Activated naive CD8-positive, alpha-beta T cell treated with anti-CD3 and anti-CD28 coated beads, Interleukin-2, amount 10 ng/mL, durations not matched to agents 7 days and 5 days (primary cell): ENCODE measurements at places on chromosomes 2 and 18. TPM values are rescaled to one million over a fixed set of nuclear protein-coding genes. Genes with fewer than 3 reads are reported as not detected.

SLC9A4 gene
- total RNA-seq: 0.08 TPM

M1AP gene
- total RNA-seq: not detected

OSBPL6 gene
- 0.20 TPM for total RNA-seq

PLCL1 gene
- total RNA-seq: 1.2 TPM

FLACC1 gene
- total RNA-seq: 4.9 TPM

DNA sequence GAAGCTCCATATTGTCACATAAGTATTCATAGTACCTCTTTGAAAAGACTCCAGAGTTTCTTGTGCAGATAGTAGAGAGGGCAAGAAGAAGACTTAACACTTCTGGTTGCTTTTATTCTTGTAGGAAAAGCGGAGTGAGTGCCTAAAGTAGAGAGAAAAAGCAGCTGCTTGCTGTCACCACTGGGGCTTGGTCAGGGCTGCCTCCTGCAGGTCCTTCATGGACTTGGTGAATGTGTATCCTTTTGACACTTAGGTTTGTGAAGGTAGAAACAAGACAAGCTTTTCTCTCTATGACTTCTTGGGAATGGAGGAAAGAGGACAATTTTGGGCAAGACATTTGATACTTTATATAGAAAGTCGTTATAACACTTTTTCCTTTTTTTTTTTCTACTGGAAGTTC lies 312.8 kb upstream of the FANCL start:
- no peak overlapping the region for H3K27ac ChIP-seq
- H3K27me3 ChIP-seq: peaks cover 3% of the 10 kb centered on the region
- no peak overlapping the region for H3K4me3 ChIP-seq
- H3K36me3 ChIP-seq: no peaks in the 10 kb centered on the region
- no peak for DNase-seq

GRCh38 chr2:42556315-42556890 lies 12.0 kb upstream of the MTA3 start:
- no peak overlapping the region for H3K4me3 ChIP-seq
- H3K36me3 ChIP-seq: no peaks in the 10 kb centered on the region
- DNase-seq: no peak
- no peaks in the 10 kb centered on the region for H3K4me1 ChIP-seq
- H3K27ac ChIP-seq: no peak overlapping the region

DNA sequence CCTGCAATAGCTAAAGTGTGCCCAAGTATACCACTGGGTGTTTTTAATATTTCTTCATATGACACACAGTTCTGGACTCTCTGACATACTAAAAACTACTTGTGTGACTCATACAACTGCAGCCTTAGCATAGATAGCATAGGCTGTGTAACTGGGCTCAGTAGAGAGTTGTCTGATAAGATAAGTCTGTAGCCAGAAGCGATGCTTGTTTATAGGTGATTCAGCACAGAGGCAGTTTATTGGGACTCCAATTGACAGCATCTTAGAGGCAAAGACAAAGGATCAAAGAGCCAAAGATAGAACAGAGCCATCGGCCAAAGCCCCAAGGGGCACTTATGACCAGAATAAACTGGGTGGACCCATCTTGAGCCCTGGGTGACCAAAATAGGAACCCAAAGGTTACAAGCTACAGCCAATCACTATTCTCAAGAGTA lies 42.3 kb downstream of the AAK1 start:
- peaks cover 72% of the 10 kb centered on the region for H3K4me1 ChIP-seq
- no peaks in the 10 kb centered on the region for H3K27me3 ChIP-seq
- H3K4me3 ChIP-seq: no peak overlapping the region
- peak overlapping the region; percentile 11 for H3K27ac ChIP-seq
- H3K36me3 ChIP-seq: peaks cover 53% of the 10 kb centered on the region

DNA sequence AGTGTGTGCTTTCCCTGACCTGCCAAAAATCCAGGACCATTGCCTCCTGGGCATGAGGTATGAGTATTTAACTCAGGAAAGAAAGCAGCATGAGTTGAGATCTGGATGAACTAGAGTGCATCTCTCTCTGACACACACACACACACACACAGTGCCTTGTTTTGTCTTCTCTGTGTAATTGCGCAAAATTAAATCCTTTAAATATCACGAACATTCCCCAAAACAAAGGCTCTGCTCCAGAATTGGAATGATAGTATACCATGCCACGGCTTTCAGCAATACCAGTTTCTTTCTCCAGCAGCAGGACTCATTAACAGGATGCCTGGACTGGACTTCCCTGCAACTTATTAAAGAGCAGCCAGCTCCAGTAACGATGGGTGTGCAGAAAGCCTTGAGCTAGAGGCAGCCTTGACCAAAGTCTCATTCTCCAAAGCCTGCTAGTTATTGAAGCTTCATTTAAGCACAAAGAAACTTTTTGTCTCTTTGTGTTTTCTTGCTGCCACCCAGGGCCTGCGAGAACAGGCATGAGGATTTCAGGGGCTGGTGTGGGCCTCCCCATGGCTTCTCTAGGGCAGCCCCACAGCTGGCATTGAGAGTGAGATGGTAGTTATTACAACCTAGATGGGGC lies 101.7 kb downstream of the NRP2 start:
- peaks cover 15% of the 10 kb centered on the region for H3K27me3 ChIP-seq
- no peak for DNase-seq
- H3K36me3 ChIP-seq: no peaks in the 10 kb centered on the region
- no peak overlapping the region for H3K4me3 ChIP-seq
- H3K27ac ChIP-seq: no peak overlapping the region
- H3K4me1 ChIP-seq: peaks cover 8% of the 10 kb centered on the region

- H3K27ac ChIP-seq: no peak overlapping the region
- H3K4me1 ChIP-seq: no peaks in the 10 kb centered on the region
- H3K4me3 ChIP-seq: no peak overlapping the region
- peaks cover 2% of the 10 kb centered on the region for H3K27me3 ChIP-seq
- no peak for DNase-seq
Observed at GRCh38 chr2:145066151-145066661, 546.3 kb upstream of the ZEB2 start.

- peak overlapping the region; percentile 31 for H3K4me3 ChIP-seq
- DNase-seq: no peak
- peaks cover 24% of the 10 kb centered on the region for H3K4me1 ChIP-seq
- H3K27ac ChIP-seq: no peak overlapping the region
- H3K36me3 ChIP-seq: peaks cover 27% of the 10 kb centered on the region
Observed at GRCh38 chr2:97849881-97850528, 136.6 kb downstream of the ZAP70 start.
